ENCODE measurements at places on chromosomes 4 and X. TPM values are rescaled to one million over a fixed set of nuclear protein-coding genes. Genes with fewer than 3 reads are reported as not detected.

- peak overlapping the region; percentile 82 for H3K4me3 ChIP-seq
- no peaks in the 10 kb centered on the region for H3K4me1 ChIP-seq
- no peak overlapping the region for H3K27ac ChIP-seq
- no peaks in the 10 kb centered on the region for H3K36me3 ChIP-seq
- no peaks in the 10 kb centered on the region for H3K27me3 ChIP-seq
Observed at GRCh38 chrX:154458954-154459778, 1.1 kb downstream of the PLXNA3 start.

DNA sequence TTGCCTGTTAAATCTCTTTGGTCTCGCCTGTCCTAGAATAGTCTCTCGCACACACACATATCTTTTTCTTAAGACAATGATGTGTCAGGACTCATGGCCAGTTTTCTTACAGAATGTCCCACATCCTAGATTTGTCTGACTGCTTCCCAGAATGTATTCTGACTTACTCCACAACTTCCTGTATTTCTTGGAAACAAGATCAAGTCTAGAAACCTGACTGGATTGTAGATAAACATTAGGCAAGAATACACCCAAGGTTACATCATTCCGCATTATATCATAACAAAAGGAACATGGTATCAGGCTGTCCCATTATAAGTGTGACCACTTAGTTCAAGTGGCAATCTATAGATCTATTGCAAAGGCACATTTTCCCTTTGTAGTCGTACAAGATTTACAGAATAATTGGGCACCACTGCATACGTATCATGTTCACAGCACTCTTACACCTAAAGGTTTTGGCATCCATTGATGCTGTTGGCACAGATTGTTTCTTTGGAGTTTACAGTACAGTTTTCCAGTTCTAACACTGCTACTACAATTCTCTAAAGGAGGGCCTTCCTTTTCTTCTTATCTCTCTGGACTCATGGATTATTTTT is 56.4 kb downstream of the FBXW7 start:
- H3K36me3 ChIP-seq: no peaks in the 10 kb centered on the region
- no peak overlapping the region for H3K27ac ChIP-seq
- no peak overlapping the region for H3K4me3 ChIP-seq
- H3K4me1 ChIP-seq: peaks cover 18% of the 10 kb centered on the region
- no peak for DNase-seq

GRCh38 chr4:143019351-143019750 is 165.4 kb upstream of the USP38 start:
- no peak overlapping the region for H3K27ac ChIP-seq
- H3K27me3 ChIP-seq: no peaks in the 10 kb centered on the region
- no peak for DNase-seq
- H3K4me3 ChIP-seq: no peak overlapping the region
- no peaks in the 10 kb centered on the region for H3K36me3 ChIP-seq
- H3K4me1 ChIP-seq: peaks cover 12% of the 10 kb centered on the region

DNA sequence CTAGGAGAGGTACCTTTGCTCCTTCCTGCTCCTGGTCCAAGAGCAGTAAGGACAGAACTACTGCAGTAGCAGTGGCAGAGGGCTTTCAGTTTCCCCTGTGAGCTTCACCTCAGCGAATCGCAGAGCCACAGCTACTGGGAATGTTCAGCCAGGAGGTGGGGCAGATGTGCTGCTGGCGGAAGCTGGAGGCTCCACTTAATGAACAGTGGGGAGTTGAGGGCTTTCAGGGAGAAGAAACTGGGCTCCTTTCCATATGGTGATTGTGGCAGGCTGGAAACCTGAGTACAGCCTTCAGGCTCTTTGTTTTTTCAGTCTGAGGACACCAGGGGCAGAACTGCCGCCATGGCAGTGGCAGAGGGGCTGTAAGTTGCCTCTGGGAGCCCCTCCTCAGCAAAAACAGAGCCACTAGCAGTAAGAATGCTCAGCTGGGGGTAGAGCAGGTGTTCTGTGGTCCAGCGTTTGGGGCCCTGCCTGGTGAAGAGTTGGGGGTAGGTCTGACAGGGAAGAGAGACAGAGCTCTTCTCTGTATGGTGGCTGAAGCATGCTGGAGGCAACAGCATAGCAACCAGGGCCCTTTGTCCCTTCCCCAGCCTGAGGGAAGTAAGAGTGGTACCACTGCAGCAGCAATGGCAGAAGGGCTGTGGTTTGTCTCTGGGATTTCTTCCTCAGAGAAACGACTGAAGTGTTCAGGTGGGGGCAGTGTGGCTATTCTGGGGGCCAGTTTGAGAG is 106.0 kb upstream of the GRXCR1 start:
- H3K4me1 ChIP-seq: no peaks in the 10 kb centered on the region
- no peaks in the 10 kb centered on the region for H3K36me3 ChIP-seq
- no peak overlapping the region for H3K4me3 ChIP-seq
- no peak overlapping the region for H3K27ac ChIP-seq

- no peak overlapping the region for H3K4me3 ChIP-seq
- no peaks in the 10 kb centered on the region for H3K36me3 ChIP-seq
- DNase-seq: peak; percentile 6
Observed at GRCh38 chr4:172688534-172688933, 480.1 kb upstream of the GALNT7 start.

Gene CT55
- total RNA-seq: not detected

Gene FREM3
- not detected for total RNA-seq

All from PC-3 (cell line).